Panc1 (cell line): ENCODE measurements at places on chromosomes 7 and 10.

- DNase-seq = peak; percentile 96
Observed at GRCh38 chr7:112450807-112451761, 824 bp downstream of the IFRD1 start.

DNA sequence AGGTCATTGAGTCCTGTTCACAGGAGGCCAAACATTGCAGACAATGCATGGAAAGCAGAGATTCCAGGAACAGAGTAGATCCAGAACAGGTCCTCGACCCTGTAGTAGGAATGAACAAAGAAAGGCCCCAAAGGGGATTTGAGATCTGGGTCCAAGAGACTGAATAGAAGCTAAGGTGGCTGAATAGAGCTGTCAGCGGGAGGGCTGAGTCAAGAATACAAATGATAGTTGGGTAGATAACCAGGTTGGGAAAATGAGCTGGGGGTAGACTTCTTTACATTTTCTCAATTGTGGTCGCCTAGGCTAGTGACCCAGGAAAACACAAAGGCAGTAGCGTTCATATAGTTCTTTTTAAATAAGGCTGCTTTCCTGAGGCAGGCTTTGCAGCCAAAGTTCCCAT lies 103.4 kb upstream of the ELMO1 start:
- DNase-seq = no peak

GRCh38 chr10:104483582-104483981 lies 129.9 kb downstream of the CFAP58 start:
- no peak for DNase-seq

- DNase-seq = no peak
Observed at GRCh38 chr7:143405173-143406001, 3.3 kb downstream of the EPHA1 start.

GRCh38 chr10:114556236-114557122 lies 101.6 kb downstream of the ABLIM1 start:
- no peak for DNase-seq

GRCh38 chr10:15083674-15084501 lies 4.7 kb downstream of the ACBD7 start:
- DNase-seq = no peak

DNA sequence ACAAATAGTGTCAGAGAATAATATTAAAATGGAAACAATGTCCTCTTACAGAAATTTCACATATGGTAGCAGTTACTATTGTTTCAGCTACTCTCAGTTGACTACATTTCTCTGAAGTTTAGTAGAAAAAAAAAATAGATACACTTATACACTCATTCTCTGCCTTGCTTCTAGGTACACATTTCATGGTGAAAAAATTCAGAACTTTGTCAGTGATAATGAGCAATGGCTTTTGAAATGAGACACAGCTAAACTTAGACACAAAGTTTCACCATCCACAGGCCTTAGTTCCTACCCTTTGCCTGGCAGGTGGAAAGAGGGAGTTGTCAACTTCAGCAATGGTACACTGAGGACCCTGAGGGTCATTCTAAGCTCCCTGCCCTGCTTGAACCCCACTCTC lies 69.2 kb downstream of the CPVL start:
- no peak for DNase-seq

DNA sequence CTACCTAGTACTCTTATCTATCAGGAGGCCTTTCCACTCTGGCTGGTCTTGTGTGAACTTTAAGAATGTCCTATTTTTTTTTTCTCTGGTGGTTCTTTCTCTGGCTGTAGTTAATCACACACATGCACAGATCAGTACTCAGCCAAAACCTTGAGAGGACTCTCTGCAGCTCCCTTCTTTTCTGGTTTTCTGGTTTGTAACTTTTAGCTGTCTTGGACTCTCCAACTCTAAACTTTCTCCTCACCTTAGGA lies 54.9 kb upstream of the HELLS start:
- no peak for DNase-seq

DNA sequence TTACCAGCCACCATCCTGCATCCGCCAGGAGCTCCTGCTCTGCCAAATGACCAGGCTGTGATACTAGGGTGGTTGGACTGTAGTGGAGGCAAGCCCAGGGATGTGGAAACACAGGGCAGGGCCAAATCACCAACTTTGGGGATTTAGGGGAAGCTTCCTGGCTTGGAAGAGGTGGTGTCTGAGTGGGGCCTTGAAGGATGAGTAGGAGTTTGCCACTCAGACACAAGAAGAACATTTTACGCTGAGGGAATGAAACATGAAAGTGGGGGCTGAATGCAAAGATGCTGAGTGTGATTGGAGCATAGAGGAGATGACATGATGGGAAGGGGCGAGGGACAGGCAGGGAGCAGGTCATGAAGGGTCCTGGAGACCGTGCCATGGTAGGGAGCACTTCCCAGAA lies 329.5 kb downstream of the RPS24 start:
- no peak for DNase-seq

DNA sequence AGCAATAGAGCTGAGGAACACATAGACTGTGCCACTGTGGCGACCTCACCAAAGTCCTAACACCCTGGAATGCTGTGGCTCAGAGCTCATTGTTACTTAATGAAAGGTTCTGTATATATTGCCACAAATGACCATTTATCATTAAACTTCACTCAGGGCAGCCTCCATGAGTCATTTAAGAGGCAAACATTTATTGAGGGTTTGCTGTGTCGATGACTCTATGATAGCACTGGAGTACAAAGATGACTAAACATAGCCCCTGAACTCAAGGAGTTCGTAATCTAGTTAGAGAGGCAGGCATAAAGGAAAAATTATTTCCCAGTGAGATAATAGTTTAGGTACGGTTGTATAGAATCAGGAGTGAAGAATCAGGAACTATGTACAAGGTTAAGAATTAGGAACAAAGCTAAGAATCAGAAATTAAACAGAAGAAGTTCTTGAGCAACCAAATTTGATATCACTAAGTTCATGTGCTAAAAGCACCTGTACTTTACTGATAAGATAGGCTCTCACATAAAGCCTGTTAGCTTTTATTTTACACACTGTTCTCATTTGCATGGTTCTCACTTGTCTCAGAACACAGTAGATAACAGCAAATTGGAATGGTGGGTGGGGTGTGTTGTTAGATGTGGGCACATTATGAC lies 7.9 kb downstream of the ENTPD7 start:
- DNase-seq = no peak

DNA sequence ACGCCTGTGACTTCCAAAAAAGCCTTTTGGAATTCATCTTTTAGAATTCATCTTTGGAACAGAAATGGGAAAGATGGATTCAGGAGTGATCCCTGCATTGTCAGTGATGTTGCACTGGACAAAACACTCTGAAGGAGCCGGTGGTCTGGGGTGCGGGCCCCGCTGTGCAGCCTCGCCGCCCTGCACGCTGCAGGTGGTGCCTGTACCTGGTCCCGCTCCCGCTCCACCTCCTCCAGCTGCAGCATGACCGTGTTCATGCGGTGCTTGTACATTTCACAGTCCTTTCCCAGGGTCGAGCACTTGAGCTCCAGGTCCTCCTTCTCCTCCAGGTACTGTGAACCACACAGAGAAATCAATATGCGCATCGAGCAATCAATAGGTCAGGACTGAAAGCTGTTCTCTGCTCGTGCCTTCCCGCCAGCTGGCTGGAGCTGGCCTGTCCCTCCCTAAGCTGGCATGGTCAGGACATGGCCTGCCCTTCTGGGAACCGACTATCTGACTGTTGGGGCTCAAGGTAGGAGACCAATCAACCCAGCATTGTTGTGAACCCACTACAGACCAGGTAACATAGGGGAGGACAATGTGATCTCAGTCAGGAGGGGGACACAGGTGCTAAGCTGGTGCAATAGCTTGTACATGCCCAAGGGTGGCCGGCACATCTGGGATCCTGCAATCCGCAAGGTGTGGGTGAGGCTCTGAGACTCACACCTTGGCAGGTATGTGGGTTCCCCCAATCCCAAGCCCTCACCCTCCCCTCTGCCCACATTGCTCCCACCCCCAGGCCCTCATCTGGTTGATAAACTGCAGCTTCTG lies 93.8 kb upstream of the GNA12 start:
- no peak for DNase-seq

DNA sequence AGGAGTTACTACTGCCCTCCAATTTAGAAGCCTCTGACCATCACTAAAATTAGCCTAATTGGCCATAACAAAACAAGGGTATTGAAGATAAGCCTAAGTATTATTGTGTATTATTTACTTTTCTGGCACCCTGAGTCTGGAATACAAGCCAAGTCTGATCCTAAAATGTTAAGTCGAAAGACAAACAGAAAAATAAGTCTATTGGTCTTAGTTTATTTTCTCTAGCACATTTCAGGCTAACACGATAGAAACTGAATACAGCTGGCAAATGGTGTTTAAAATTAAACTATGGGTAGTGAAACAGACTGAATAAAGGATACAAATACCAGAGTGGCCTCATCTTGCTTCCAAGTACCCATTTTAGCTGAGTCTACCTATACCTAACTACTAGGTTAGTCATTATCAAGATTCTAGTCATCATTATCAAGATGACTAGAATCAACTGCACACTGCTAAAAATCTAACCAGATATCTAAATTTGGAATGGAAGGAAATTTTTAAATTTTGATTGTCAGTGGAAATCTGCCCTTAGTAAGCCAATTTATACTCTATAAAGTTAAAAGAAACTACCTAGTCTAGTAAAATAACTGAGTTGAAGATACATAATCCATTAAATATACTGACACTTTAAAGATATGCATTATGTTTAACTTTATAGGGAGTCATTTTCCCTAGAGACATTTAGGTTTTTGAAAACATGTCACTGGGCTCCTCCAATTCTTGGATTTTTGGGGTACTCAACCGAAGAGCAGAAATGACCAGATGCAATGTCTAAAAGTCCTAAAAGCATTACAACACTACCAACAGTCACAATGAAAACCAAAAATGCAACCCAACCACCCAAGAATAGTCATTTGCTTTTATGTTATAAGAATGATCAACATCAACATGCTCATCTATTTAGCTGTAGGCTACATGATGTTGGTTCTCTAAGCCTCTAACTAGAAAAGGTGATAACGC lies 80.9 kb downstream of the NT5C2 start:
- no peak for DNase-seq

- DNase-seq = no peak
Observed at GRCh38 chr10:33776419-33777070, 442.1 kb upstream of the NRP1 start.

DNA sequence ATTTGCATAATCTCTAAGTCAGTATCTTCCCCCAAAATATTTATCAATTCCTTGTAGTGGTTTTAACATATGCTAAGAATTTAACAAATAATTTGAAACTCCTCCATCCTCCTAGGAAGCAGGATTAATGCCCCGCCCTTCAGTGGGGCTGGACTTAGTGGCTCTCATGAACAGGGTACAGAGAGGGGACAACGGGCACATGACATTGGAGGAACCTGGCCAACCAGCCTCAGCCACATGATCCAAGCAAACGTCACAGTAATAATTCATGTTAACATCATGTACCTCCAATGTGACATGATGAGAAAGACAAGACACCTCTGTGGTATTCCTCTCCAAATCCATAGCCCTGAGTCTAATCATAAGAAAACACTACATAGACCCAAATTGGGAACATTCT lies 50.5 kb downstream of the NUDCD3 start:
- DNase-seq = no peak

GRCh38 chr7:126185959-126186580 lies 1066.7 kb downstream of the GRM8 start:
- no peak for DNase-seq

GRCh38 chr10:14584661-14585060 lies 190.0 kb downstream of the FAM107B start:
- no peak for DNase-seq

DNA sequence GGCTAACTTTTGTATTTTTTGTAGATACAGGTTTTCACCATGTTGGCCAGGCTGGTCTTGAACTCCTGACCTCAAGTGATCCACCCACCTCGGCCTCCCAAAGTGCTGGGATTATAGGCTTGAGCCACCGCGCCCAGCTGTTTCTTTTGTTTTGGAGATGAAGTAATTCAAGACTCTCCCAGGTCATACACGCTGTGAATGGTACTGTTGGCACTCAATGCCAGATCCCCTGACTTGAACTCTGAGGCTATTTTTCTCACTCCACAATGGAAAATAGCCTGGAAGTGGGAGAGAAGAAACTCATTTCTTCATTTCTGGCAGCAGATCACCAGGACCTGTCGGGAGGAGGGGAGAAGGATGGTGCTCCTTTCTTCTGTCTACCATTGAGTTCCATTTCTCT lies 32.4 kb downstream of the BLVRA start:
- no peak for DNase-seq

GRCh38 chr7:15747301-15747700 lies 60.8 kb upstream of the MEOX2 start:
- DNase-seq = no peak

DNA sequence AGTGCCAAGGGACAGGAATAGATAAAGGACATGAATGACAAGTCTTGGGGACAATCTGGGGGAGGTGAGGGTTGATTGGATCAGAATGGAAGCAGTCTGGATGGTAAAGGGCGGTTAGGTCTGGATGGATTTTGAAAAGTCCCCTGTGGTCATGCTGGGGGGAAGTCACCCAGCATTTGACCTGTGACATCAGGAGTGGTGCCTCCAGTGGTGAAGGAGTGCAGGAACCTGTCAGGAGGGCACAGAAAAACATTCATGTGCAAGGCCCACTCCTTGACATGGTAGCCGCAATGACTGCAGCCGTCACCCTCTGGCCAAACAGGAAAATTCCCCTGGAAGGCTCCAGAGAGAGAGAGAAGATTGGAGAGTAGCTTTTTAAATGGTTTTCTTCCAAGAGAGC lies 304.8 kb downstream of the GFRA1 start:
- no peak for DNase-seq

DNA sequence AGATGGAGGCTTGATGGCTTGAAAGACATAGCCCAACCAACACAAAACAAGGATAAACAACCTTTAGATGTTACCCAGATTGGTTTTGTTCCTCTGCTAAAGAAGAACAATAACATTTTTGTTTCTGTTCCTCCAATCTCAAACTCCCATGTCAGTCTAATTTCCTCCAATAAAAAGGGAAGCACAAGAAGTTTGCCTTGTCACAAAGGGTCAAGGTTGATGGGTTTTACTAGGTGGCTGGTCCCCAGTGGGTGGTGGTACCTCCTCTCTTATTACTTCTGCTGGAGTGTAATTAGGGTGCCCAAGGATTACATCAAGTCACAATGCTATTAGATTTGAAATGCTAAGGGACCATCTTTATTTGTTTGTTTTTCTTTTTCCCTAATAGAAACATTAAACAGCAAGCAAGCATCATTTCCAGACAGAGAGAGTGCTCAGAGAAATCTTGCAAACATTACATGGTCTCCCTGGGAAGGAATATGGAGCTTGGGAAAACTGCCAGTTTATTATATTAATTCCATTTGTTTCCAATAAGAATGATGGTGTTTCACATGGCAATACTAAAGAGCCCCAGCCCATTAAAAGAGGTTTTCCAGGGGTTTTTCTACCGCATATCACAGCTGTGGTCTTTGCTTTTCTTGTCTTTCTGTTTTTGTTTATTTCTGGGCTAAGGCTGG lies 78.3 kb upstream of the AOAH start:
- DNase-seq = no peak
